ENCODE measurements at places on chromosomes 4 and X.

- DNase-seq: peak; percentile 61
Measured at GRCh38 chr4:109977854-109978501, 65.3 kb downstream of the EGF start.

DNA sequence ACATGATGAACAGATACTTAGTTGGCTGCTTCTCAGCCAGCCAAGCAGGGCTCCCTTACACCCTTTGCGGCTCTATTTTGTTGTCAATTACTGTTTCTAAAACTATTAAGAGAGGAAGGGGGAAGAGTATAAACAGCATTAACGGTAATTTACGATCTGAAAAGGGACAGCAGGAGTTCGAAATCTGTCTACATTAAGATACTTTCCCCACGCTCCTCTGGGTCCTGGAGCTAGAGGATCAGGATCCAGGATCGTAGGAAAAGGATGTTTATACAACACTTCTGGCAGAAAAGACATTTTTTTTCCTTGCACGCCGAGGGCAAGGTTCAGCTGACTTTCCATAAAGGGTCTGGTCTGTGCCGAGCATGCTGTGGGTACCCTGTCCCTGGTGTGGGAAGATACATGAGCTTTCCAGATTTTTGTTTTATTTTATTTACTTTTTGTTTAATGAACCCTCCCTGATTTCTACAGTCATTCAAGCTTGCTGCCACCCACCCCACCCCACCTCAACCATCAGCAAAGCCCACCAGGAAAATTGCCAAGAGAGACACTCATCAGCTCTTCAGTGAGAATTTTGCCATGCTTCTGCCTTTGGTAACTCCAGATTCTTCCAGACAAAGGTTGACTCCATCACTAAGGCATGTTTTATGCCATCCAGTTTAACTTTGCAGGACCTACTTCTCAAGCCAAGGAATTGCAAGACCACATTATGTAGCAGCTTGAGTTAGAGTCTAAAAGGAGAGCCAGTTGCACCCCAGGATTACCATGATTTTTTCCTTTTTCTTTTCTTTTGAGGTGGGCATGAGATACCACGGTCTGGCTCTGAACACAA lies 188.1 kb downstream of the QDPR start:
- DNase-seq: no peak

DNA sequence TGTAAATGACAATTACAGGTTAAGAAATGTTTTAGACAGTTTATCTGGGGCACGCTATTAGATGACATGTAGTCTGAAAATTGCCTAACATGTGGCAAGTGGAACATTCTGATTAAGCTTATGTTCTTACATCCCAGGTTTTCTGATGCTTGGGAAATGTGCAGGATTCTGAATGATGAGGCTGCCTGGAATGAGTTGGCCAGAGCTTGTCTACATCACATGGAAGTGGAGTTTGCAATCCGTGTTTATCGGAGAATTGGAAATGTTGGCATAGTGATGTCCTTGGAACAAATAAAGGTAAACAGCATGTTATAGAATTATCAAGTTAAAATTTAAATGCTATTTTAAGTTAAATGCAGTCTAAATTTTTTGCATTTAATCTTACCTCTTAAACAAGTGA lies 49.3 kb downstream of the WDR19 start:
- DNase-seq: no peak

- DNase-seq: no peak
Measured at GRCh38 chr4:661881-662761, 12.0 kb downstream of the ATP5ME start.

DNA sequence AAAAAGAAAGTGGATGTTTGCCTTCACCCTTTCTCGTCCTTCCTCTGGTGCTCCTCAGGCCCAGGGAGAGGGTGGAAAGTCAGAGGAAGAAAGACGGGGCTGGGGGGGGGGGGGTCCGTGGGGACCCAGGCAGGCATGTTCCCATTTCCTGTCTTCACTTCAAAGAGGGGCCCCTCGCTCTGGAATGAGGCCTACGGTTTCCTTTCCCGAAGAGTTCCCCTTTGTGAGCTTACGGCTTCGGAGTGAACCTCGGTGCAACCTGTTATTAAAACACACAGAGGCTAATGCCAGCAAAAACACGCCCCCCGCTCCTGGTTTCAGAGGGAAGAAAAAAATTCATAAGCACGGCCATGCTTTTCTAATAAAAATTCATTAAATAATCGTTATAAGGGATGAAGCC lies 40.1 kb downstream of the SHOX start:
- DNase-seq: no peak

DNA sequence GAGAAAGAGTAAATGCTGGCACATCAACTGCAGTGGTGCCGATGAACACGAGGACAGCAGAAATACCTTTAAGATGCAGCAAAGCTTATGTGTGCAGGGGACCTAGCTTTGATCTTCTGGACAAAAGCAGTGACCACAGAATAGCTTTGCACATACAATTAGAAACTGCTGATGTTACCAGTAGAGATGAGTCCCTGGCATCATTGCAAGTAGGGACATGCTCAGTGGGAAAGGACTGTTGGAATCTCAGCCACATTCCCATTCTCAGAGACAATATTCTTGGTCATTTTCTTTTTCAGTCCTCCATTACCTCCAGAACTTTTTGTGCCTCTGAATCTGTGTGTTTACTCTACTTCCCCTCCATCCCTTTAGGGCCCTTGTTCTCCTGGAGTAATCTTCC lies 16.9 kb upstream of the PDLIM3 start:
- no peak for DNase-seq

DNA sequence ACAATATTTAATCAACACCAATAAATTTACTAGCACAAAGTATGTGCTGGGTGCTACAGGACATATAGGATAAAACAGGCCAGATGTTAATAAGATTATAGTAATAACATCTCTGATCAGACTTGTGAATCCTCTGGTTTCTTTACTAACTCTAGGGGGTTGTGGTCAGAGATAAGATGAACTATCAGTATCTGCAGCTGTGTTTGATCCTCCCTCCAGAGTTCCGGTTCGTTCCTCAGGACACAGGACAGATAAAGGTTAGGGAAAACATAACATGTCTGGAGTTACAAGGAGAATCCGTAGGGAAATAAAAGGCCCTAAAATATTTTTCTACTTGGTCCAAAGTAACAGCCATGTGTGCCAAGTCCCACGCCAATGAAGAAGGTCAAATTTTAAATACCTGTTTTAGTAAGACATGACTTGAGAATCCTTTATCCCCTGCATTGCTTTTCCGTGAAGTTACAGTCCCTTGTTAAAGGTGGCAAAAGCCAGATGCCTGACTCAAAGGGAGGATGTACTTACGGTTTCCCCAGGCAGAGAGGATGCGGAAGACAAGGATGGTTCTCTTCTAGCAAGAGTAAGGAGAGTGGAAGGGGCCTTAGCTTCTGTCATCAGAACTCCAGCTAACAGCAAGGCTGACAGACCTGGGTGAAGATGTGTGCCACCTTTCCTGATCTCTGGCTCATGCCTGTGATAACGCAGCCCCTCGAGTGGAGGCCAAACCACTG lies 44.4 kb downstream of the KIAA0232 start:
- no peak for DNase-seq

GRCh38 chrX:152893980-152894610 lies 3.8 kb upstream of the ZNF185 start:
- DNase-seq: no peak

DNA sequence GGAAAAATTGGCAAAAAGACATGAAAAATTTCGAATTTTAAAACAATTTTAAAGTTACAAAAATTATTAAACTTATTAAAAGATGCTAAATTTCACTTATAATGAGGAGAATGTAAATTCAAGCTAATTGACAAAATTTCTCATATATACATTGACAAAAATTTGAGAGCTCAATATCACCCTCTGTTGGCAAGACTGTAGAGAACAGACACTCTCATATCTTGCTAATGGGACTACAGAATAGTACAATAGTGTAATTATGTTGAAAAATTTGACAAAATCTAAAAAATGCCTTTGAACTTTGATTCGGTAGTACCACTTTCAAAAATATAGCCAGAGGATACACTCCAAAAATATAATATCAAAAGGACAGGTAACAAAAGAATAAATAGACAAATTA lies 29.8 kb downstream of the DCAF8L2 start:
- no peak for DNase-seq

DNA sequence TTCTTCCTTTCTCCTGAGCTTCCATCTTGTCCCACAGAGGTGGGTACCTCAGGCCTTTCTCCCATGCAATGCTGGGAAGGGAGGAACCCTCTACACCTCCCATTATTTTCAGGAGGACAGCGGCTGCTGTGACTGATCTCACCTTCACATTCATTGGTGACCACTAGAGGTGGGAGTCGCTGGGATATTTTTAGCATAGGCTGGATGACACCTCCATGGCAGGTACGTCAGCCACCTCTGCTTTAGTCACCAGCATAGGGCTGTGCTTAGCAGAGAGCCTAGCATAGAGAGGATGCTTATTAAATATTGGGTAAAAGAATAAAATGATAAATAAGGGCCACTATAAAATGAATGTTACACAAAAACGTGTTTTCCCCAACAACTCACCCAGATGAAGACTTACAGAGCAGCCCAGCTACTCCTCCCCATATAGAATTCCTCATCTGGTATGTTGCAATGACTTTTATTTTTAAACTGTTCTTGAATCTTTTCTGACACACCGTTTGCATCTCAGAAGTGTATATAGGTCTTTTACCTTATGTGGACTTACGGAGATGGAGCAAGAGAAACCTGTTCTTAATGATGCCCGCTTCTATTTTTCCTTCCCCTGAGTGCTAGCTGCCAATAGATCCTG lies 60.9 kb upstream of the SORBS2 start:
- DNase-seq: no peak

DNA sequence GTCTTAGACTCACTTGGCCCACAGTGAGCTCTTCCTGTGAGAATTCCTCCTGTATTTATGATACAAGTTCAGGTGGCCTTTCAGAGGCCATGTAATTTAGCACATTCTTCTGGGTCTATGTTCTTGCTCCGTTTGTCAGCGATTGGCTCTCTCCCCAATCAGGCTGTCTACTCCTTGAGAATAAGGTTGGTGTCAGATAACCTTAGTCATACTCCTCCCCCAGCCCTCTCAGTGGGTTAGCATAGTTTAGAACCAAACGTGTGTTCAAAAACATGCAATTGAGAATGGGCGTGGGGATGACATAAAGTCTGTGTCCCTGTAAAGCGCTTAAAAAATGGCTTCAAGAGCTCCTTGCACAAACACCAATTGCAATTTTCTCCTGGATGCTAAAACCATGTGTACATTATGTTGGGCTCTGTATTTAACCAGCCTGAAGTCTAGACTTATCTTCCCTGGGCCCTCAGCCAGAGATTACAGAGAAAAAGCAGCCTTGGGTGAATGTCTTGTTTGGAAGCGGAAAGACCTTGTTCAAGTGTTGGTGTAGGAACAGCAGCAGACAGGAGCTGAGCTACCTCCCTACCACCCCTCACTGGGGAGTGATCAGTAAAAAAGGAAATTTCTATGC lies 9.9 kb upstream of the CT47C1 start:
- DNase-seq: peak; percentile 12

DNA sequence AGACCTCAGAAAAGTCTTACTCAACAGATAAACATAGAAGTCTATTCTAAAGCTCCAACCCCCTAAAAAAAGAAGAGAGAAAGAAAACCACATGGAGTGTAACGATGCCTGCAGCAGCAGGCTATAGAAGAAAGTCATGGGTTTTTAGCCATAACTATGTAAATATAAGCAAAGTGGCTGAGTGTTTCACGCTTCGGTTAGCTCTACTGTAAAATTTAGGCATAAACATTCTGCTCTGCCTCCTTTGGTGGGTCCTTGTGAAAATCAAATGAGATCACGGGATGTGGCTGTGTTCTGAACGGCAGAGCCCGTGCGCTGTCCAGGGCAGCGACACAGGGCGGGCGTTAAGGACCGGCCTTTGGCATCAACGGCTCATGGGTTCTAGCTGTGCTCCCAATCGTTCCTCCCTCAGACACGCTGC lies 78.4 kb downstream of the IRF2 start:
- DNase-seq: no peak

DNA sequence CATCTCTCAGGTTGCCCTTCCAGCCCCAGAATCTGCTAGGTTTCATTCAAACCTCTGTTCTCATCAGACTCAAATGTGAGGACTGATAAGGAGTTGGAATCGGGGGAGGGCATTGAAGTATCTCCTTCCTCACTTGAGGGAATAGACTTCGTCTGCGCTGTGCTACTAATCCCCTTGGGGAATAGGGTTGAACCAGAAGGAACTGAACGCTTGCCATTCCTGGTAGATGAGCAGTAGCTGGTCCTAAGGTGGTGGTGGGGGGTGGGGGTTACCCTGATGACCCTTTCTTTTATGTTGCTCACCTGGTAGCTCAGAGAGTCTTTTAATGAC lies 692 bp upstream of the SLC9A7 start:
- peak; percentile 54 for DNase-seq

- no peak for DNase-seq
Measured at GRCh38 chrX:94850811-94851210, 1176.8 kb downstream of the FAM133A start.

- DNase-seq: peak; percentile 86
Measured at GRCh38 chrX:104351173-104351769, 96.5 kb upstream of the ESX1 start.

GRCh38 chr4:170671171-170671570 lies 581.4 kb upstream of the AADAT start:
- DNase-seq: no peak

DNA sequence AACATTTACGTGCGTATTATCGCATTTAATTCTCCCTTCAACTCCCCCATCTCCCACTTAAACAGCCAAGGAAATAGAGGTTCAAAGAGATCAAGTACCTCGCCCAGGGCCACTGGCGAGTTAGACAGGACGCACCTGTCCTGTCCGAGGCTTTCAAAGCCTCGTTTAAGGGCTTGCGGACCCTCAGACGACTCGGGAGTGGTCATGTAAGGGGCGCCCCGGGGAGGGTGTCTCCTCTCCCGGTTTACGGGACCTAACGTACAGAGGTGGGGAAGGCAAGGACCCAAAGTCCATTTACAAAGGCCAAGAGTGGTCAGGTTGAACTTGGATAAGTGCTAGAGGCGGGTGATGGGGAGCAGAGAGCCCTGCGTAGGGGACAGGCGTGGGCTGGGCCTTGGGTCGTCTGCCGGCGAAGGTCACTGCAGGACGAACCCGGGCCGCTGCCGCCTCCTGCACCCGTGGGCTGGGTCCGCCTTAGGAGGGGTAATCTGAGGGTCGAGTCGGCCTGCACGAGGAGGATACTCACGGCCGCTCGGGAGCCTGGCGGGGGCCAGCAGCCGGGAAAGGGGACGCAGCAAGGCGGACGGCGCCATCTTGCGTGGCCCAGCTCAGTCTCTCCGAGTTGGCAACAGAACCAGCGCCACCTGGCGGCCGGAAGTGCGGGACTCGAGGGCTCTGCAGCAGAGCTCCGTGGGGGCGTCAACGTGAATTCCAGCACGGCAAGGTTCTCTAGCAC lies 5.9 kb upstream of the NAA15 start:
- peak; percentile 87 for DNase-seq

GRCh38 chrX:149476513-149476912 lies 28.6 kb downstream of the IDS start:
- no peak for DNase-seq

GRCh38 chrX:7131621-7132020 lies 15.9 kb upstream of the STS start:
- no peak for DNase-seq

- DNase-seq: peak; percentile 14
Measured at GRCh38 chrX:3815896-3816664, 102.6 kb upstream of the PRKX start.

- no peak for DNase-seq
Measured at GRCh38 chrX:97482666-97483300, 599.1 kb downstream of the RPA4 start.

GRCh38 chrX:130793975-130794374 lies 109.0 kb downstream of the ENOX2 start:
- no peak for DNase-seq

GRCh38 chrX:154650221-154650510 lies 3.2 kb downstream of the CTAG2 start:
- no peak for DNase-seq

GRCh38 chr4:8136972-8137710 lies 21.5 kb downstream of the ABLIM2 start:
- no peak for DNase-seq
